ENCODE measurements at places on chromosomes 11 and 22.

DNA sequence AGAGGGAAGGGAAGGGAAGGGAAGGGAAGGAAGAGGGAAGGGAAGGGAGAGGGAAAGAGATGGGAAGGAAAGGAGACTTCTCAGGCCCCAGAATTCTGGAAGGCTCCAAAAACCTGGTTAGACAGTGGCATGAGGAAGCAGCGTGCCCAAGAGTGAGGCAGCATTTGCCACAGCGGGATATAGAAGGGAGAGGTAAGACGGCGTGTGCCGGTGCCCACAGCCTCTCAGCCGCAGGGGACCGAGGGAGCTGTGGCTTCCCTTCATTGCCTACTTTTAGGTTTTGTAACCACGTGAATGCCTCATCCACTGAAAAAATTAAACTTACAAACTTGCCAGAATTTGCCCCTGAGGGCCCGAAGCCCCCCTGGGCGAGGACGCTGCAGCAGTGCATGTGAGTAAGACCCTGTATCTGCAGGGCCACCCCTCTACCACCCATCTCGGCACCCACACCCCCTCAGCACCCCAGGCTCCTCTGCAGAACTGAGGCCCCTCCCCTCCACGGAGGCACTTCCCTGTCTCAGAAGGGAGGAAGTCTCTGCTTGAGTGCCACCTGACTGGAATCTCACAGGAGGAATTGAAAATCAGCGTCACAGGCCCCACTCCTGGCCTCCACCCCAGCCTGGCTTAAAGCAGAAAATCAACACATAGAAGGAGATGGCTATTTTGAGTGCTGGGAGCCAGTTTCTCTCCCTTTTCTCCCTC, 58.1 kb downstream of the LINC01488 start:
- H3K4me3 ChIP-seq, result no peak overlapping the region
- no peaks in the 10 kb centered on the region for H3K4me1 ChIP-seq
- H3K27me3 ChIP-seq, result no peaks in the 10 kb centered on the region
- DNase-seq, result no peak
- H3K27ac ChIP-seq, result no peak overlapping the region

DNA sequence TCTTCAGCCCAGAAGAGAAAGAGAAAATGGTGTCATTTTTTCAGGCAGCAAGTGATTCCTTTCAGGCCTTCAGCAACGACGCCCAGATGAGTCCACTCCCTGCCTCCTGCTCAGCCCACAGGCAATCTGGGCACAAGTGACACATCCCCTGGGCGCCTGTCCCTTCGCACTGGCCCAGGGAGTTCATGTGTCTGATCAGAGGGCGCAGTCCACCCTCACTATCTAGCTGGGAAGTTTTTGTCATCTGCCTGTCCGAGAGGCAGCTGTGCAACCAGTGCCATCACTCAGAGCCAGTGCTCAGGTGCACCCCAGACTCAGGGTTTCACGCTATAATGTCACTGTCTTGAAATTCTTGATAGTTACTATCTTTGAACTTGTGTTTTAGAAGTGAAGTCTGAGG, 1.4 kb upstream of the KCNQ1OT1 start:
- no peaks in the 10 kb centered on the region for H3K36me3 ChIP-seq
- H3K4me3 ChIP-seq, result no peak overlapping the region
- peak overlapping the region; percentile 40 for H3K27ac ChIP-seq
- H3K4me1 ChIP-seq, result peaks cover 12% of the 10 kb centered on the region

GRCh38 chr11:59710136-59710847, 3.4 kb downstream of the OR10V1 start:
- H3K36me3 ChIP-seq, result no peaks in the 10 kb centered on the region
- H3K27ac ChIP-seq, result no peak overlapping the region
- no peaks in the 10 kb centered on the region for H3K4me1 ChIP-seq
- no peak for DNase-seq

DNA sequence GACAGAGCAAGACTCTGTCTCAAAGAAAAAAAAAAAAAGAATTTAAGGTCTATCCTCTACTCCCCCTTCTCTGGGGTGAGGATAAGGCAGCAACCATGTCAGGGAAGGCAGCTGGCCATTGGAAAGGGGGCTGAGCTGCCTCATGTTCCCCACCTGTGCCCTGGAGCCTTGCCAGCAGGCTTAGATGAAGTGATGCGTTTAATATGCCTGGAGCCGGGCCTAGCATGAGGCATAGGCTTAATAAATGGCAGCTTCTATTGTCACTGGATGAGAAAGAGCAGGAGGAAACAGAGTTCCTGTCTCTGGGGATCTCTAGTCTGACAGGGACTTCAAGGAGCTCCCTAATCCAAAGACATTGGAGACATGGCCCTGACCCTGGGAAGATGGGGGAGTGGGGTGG, 3.2 kb upstream of the KCNE3 start:
- peaks cover 5% of the 10 kb centered on the region for H3K4me1 ChIP-seq
- H3K36me3 ChIP-seq, result no peaks in the 10 kb centered on the region
- no peak overlapping the region for H3K27ac ChIP-seq
- no peak for DNase-seq
- H3K4me3 ChIP-seq, result no peak overlapping the region

All from endodermal cell (in vitro differentiated cells).